Inflammatory macrophage (primary cell): ENCODE measurements at places on chromosomes 13 and 19.

GRCh38 chr13:44207476-44207875 is 166.1 kb upstream of the SERP2 start:
- DNase-seq = no peak

GRCh38 chr13:50357586-50358118 is 342.4 kb downstream of the KCNRG start:
- DNase-seq = no peak

- no peak for DNase-seq
Observed at GRCh38 chr13:106821979-106822378, 254.0 kb upstream of the ARGLU1 start.

- DNase-seq = no peak
Observed at GRCh38 chr13:67964986-67965385, 734.9 kb upstream of the PCDH9 start.

- DNase-seq = no peak
Observed at GRCh38 chr13:27372896-27373295, 51.5 kb upstream of the GTF3A start.

GRCh38 chr13:29905845-29906244 is 55.4 kb upstream of the UBL3 start:
- DNase-seq = peak; percentile 85

DNA sequence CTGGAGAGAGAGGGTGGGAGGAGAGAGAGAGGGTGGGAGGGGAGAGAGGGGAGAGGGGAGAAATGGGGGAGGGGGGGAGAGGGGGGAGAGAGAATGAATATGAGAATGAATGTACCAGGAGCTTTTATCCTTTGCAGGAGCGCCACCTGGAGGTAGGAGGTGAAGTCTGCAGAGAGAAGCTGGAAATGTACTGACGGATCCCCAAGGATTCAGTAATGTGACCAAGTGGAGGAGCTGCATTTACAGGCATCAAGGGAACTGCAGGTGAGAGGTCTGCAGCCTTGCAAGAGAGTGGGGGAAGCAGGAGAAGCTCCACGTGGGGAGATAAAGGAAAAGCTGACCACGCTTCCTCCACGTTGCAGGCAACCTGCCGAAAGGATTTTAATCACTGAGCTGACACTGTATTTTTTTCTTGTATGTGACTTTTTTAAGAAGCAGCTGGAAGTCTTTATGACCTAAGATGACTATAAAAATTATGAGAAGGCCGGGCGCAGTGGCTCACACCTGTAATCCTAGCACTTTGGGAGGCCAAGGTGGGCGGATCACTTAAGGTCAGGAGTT is 33.7 kb downstream of the VSTM1 start:
- DNase-seq = peak; percentile 73

DNA sequence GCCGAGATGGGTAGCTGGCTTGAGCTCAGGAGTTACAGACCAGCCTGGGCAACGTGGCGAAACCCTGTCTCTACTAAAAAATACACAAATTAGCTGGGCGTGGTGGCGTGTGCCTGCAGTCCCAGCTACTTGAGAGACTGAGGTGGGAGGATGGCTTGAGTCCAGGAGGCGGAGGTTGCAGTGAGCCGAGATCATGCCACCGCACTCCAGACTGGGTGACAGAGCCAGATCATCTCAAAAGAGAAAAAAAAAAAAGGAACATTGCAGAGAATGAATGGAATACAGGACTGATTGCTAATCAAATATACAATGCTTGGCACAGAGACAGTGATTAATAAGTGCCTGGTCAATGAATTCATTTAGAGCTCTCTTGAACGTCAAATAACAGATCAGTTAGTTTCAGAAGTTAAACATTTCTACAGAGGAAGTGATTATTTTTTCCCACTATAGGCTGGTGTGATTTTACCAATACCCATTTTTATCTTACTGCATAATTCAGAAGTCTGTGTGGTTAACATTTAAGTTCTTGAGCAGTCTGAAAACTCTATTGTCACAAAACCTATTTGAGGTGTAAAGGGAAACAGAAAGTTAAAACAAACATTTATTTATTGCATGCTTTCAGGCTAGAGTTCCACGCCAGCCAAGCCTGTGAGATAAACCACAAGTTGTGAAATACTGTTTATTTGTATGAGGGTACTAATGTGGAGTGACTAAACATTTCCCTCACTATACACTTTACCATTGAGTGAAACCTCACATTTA is 7.7 kb upstream of the TBC1D4 start:
- DNase-seq = peak; percentile 82

- no peak for DNase-seq
Observed at GRCh38 chr19:6861683-6862286, 25.6 kb upstream of the ADGRE1 start.

GRCh38 chr19:35623327-35624010 is 5.4 kb upstream of the RBM42 start:
- DNase-seq = no peak

- DNase-seq = no peak
Observed at GRCh38 chr13:43787997-43788396, 1.2 kb upstream of the ENOX1 start.

DNA sequence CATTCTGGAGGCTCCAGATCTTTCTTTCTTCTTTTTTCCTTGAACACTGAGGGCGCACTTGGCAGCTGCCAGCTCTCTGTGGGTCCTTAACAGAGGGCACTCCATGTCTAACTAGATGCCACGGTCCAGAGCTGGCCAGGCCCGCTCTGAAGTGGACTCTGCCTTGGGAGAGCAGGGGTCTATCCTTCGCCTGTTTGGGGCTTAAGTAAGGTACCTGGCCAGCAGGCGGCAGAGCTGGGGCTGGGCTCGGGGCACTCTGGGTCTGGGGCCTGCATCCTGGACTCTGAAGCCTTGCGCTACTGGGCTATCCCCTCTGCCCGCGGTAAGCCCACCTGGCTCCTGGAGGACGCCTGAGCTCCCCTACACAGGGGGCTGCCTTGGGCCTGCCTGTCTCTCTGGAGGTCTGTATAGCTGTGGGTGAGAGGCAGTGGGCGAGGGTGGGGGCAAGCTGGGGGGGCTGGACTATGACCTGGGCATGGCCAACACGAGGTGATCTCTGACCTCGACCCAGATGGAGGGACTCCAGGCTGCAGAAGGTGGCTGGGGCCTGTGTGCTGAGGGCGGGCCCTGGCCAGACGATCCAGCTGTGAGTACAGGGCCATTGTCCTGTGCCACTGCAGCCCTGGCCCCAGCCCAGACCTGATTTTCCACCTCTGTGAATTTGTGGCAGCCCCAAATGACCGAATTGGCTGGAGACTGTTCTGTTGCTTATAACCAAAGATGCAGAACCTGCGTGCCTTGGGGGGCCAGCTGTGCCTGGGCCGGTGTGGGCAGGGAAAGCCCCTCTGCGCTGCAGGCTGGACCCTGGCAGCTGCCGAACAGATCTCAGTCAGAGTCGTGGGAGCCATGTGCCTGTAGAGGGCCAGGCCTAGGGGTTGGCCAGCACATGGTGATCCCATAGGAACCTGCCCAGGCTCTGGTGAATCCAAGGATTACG is 26.5 kb downstream of the CEBPG start:
- DNase-seq = no peak

GRCh38 chr13:99827011-99827772 is 144.4 kb downstream of the ZIC5 start:
- DNase-seq = no peak

- no peak for DNase-seq
Observed at GRCh38 chr13:26539738-26540292, 17.7 kb upstream of the WASF3 start.

DNA sequence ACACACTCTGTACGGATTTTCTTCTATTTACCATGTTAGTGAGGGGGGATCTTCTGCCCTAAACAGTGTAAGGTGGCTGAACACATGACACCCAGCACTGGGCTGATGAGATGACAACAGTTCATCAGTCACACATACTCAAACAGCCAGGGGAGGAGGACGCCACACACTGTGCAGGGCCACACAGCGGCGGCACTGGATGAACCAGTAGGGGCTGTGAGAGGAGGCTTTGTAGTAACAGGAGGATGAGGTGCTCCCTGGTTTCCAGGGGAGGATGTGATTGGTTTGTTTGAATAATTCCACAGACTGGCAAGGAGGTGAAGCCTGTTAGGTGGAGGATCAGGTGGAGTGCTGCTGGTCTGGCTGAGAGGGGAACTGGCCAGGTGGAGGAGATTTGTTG is 16.3 kb upstream of the GTF3A start:
- DNase-seq = no peak

DNA sequence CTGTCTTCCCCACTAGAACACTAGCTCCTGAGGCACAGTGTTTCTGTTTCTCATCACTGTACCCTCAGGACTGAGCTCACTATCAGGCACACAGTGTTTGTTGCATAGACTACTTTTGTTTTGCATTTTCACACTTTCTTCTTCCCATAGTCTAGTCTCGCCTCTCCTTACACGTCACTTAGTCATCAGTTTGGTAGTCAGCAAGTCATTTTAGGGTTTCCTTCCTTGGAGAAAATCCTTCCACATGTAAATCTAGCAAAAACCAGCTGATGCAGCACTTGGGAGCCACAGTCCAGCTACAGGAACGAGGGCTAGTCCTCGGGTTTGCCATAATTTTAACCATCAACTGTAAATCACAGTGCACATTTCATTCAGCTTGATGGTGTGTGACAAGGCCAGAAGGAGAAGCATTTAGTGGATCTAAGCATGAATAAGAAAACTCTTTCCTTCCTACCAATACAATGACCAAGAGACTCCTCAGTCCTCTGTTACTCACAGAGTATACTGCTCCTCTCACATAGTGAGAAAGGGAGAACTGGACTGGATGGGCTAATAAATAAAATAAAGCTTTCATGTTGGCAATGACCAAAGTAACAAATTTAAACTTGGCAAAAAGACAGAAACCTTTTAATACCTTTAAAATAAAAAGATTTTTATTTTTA is 221.0 kb downstream of the KLF12 start:
- DNase-seq = no peak

DNA sequence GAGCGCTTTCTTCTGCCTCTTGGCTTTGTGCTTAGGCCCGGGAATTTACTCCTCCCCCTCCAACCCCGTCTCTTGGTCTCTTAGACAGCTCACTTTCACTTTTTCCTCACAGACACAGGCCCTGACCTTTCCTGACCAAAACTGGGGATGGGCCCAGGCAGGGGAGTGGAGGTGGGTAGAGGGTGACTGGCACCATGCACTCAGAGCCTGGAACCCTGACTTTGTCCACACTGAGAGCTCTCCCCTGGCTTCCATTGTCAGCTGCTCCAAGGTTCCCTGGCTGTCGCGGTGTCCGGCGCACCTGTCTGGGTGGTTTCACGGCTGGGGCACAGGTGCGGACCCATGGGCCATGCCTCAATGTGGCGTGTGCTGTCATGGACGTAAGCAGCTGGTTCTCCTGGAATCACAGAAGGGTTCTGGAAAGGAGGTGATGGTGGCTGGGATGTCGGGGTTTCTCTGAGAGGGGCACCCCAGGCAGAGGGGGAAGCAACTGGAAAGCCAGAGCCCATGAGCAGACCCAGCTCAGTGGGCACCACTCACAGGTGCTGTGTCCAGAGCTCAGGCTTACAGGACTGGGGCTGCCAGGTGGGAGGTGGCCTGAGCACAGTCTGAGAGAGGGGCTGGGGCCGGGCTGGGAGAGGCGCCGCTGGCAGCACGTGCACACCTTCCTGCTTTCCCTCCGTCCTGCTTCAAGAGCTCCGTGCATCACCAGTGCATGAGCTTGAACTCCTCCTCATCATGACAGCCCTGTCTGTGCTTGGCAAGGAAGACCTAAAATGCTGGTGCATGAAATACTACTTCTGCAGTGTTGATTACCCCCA is 28.0 kb upstream of the C1QTNF9 start:
- no peak for DNase-seq

GRCh38 chr13:61362522-61362921 is 53.1 kb downstream of the PCDH20 start:
- no peak for DNase-seq

GRCh38 chr19:42267644-42268141 is 1.4 kb upstream of the CIC start:
- DNase-seq = no peak

DNA sequence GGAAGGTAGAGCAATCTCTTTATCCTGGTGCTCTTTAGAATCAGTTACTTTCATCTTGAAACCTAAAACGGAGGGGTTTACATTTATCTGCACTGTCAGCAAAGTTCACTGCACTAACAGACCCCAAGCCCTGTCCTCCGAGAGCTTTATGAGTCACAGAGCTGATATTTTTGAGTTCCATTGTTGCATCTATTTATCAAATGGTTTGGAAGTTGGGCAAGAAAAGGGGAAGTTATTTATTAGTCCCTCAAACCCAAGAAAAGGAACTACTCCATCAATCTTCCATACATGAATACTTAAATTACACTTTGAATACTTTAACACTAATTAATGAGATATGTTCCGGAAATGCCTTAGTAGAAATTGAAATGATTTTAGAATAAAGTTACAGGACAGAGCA is 55.5 kb downstream of the EDNRB start:
- DNase-seq = no peak

DNA sequence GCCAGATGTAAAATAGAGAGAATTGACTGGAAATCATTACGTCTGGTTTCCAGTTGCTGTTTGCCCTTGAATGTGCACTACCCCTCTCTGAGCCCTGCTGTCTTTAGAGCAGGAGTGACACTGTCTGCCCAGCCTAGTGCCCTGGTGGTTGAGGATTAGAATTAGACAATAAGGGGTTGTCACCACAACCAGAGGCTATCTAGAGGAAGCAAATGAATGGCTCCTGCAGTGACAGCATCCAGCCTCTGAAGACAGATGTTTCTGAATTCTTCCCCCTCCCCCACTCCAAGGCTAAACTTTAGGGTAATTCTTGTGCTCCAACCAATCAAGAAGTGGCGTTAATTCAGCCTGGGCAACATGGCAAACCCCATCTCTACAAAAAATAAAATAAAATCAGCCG is 2.0 kb downstream of the RAB8A start:
- DNase-seq = peak; percentile 19

GRCh38 chr19:8084152-8084551 is 31.6 kb downstream of the CCL25 start:
- DNase-seq = no peak

GRCh38 chr13:22828081-22828480 is 352.7 kb upstream of the SGCG start:
- no peak for DNase-seq

DNA sequence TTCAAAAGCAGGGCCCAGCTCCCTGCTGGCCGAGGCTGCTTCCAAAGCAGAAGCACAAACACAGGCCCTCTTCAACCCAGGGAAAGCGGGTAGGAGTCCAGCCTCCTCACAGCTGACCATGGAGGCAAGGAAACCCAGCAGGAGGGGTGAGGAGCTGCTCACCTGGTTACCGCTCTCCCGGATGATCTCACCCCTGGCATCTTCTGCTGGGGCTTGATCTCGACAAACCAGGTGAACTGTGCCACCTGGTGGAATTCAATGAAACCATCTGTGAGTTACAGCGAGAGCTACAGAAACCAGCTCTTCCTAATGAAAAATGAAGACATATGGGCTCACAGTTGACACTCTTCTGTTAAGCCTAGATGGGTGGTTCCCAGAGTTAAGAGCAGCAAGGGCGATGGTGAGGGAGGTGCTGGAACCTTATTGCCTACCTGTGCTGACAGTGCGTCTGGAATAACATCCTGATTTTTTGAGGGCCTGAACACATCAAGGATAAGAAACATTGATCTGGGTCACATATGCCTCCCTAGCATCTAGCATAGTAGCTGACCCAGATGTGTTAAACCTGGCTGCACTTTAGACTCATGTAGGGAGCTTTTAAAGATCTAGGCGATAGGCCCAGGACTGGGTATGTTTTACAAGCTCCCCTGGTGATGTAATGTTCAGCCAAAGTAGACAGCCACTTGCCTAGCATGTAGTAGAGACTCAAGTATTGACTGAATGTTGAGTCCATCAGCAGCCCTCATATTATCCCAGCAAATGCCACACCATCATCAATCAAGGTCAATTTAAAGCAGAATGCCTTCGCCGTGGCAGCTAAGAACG is 6.1 kb downstream of the DHRS12 start:
- no peak for DNase-seq
